ENCODE measurements at places on chromosomes 6 and 20.

- peak; percentile 24 for DNase-seq
These were observed 898.9 kb upstream of the ADGRB3 start for GRCh38 chr6:67736161-67736560.

DNA sequence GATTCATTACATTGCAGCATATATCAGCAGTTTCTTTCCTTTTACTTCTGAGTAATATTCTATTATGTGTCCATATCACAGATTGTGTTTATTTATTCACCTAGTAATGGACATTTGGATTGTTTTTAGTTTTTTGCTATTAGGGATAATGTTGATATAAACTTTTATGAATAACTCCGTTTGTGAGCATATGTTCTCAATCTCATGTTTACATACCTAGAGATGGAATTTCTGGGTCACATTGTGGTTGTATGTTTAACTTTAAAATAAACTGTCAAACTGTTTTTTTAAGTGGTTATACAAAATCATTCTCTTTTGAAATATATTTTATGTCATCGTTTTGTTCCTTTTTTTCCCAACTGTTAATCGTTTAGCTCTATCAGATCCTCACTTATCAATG is 311.6 kb downstream of the MMUT start:
- no peak for DNase-seq

DNA sequence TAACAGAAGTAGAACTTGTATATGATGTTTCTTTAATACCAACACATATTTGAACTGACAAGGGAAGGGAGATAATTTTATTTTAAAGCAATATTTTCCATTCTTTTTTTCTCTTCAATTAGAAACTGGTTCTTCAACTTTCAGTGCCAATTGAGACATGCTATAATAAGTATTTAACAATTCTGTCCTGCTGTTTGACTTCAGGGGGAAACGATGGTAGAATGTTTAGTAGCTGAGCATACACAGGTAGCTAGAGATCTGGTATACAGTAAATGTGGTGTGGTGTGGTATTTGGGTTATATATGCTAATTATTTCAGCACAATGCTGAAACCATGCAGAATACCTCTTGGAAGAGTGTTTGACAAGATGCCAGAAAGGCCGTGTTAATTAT is 156.9 kb downstream of the ARID1B start:
- DNase-seq: no peak

- no peak for DNase-seq
These were observed 126.2 kb downstream of the CD164 start for GRCh38 chr6:109255946-109256640.
